EL (cell line): ENCODE measurements at places on chromosomes 16 and 17.

- no peak for DNase-seq
Measured at GRCh38 chr16:72837846-72838585, 209.9 kb downstream of the ZFHX3 start.

DNA sequence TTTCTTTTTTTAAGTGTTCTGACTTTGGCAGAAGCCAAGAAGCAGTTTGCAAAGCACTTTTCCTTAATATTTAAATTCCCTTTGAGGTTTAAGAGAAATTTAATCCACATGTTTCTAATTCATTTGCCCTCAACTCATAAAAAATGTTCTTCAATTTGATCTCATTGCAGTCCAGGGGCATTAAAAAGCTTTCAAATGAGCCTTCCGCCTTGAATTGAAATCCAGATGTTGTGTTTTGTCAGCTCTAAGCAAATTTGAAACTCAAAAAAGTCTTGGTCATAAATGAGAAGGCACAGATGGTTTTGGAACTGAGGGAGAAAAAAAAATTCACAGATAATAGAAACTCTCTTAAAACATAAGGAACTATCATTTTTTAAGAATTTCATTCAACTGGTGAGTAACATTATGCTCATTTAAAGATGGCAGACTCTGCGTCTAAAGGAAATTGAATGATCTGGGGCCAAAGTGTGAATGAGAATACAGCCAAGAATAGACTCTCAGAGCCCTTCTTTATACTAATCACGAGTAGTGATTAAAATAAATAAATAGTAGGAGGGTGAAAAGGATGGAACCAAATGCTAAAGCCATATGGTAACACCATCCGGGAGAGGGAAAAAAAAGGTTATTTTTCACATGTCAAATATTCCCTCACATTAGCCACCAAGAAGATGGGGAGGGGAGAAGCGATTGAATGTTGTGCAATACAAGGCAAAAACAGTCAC lies 1304.7 kb downstream of the CDH8 start:
- DNase-seq: no peak

DNA sequence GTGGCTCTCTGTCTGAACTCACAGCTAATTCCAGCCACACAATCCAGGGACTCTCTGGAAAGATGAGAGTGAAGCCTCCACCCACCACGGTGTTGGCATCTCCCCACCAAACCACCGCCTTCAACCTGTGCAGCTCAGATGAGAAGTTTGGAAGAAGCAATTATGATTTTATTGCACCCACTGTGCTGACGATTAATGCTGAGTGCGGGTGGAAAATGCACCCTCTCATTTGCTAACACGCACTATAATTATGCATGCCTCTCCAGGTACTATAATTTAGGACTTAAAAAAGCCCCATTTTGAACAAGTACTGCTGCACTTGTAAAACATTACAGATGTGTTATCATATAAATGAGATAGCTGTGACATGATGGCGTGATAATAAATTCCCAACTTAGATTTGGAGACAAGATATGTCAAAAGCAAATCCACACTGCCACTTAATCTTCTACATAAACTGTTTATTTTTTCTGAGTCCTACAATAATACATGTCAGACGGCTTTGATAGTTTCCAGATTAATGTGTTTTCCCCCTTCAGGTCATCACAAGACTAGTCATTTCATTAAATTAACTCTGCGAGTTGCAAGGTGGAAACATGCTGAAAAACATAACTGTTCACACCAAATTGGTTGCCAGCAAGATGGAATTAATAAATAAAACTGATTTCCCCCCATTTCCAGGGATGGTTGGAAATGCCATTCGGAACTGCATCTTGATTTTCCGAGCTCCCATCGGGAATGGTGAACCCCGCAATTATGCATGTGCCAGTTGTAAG lies 466.5 kb upstream of the MAF start:
- no peak for DNase-seq

- DNase-seq: no peak
Measured at GRCh38 chr17:29577385-29578211, 9.1 kb downstream of the TP53I13 start.

- no peak for DNase-seq
Measured at GRCh38 chr17:68103148-68103547, 67.6 kb downstream of the KPNA2 start.

DNA sequence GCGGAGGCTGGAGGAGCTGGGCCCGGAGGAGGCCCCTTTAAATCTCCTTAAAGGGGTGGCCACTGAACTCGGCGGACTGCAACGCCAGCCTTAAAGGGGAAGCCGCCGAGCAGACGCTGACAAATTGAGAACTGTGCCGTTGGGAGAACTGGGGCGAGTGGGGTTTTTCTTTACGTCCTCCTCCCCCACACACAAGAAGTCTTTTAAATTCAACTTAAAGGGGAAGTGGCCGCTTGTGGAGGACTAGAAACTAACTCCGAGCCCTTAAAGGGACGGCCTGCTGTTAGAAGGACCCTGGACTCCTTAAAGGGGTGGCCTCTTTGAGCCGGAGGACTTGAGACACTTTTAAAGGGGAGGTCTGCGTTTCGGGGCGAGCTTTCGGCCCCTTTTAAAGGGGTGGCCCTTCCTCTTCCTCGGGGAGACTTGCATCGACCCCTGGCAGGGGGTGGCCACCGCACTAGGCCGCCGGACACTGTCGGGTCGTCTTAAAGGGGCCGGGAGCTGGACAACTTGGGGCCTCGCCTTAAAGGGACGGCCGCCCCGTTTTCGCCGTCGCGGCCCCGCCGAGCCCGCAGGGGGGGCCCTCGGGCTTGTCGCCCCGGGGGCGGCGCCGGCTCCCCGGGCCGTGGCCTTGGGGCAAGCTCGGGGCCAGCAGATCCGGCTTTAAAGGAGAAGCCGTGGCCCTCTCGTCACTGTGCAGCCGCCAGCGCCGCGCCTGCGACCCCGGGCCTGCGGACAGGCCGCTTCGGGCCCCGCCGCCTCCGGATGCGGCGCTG lies 688 bp downstream of the FBRS start:
- peak; percentile 96 for DNase-seq

DNA sequence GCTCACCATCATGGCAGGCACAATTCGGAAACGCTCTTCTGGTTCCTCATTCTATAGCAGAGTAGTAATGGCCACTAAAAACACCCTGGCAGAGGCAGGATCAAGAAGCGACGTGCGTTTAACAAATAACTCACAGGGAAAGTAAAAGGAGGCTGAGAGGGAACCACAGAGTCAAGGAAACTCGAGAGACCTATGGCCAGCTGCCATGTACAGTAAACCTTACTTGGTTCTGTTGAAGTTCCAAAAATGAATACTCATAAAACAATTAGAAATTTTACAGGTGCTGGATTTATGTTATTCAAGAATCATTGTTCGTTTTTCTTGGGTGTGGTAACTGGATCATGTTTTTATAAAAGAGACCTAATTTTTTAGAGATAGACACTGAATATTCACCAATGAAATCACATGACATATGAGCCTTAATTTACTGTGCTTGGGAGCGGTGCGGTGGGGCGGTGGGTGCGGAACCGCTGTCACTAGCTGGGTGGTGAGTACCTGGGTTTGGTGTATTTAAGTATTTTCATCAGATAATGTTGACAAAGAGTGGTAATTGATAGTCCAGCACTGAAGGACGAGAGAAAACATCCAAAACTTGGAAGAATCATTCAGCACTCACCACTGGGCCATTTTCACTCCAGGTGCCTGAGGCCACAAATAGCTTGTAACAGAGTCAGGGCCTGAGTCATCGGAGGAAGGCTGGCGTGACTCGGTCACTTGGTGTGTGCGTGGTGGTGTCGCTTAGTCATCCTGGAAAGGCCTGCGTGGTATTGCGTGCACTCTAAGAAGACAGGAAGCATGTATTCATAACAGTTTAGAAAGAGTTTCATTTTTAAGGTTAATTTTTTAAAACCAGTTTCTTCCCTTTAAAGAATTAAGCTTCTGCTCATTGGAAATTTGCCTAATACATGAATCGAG lies 135.4 kb upstream of the CHMP6 start:
- peak; percentile 99 for DNase-seq

GRCh38 chr16:73053364-73054124 lies 5.6 kb upstream of the ZFHX3 start:
- peak; percentile 53 for DNase-seq

- DNase-seq: no peak
Measured at GRCh38 chr16:12148120-12148519, 171.6 kb downstream of the SNX29 start.

GRCh38 chr17:64534187-64534586 lies 27.4 kb downstream of the CEP95 start:
- peak; percentile 30 for DNase-seq

GRCh38 chr17:40323391-40324381 lies 14.7 kb downstream of the RARA start:
- peak; percentile 69 for DNase-seq

GRCh38 chr17:79482727-79483521 lies 127.9 kb downstream of the RBFOX3 start:
- DNase-seq: no peak

GRCh38 chr16:708959-709358 lies 3.4 kb upstream of the FBXL16 start:
- no peak for DNase-seq

- no peak for DNase-seq
Measured at GRCh38 chr17:27635275-27635823, 4.4 kb downstream of the LGALS9 start.

DNA sequence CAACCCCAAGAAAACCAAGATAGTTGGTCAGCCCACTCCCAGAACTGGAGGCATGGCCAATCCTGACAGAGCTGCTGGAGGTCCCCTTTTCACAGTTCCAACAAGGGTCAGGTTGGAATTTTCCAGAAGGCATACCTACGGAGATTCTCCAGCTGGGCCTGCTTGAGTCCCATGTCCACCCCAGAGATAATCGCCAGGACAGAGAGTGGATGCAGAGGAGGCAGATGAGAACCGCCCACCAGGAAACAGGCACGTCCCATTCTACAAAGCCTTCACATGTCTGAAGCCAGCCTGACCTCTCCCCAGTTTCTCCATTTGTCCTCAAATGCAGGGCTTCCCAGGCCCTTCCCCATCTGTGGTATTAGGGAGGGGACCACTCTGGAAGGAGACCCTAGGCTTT lies 47.4 kb upstream of the SMURF2 start:
- DNase-seq: no peak

DNA sequence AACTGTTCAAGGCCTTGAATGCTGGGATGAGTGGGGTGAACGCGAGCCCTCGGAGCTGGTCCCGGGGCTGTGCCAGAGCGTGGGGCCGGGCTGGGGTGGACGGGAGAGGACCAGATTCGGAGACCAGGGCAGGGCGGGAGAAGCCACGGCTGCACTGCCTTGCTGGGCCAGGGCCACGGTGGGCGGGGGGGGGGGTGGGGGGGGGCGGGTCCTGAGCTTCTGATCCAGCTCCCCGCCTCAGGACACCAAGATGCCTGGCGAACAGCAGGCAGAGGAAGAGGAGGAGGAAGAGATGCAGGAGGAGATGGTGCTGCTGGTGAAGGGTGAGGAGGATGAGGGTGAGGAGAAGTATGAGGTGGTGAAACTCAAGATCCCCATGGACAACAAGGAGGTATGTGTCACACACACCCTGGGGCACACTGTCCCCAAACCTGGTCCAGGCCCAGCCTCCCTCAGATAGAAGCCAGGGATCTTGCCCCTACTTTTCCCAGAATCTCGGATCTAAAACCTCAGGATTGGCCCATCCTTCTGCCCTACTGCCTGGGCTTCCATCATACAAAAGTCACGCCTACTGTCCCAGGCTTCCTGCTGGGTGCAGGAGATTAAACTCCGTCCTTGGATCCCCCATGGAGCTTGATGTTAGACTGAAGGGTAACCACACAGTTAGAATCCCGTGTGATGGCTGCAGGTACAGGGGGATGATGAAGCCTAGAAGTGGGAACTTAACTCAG lies 563 bp downstream of the ZNF771 start:
- DNase-seq: peak; percentile 36

- DNase-seq: no peak
Measured at GRCh38 chr17:11240841-11241610, at the start of gene SHISA6. TSS of gene SHISA6 (plus strand) at chr17:11241213.

DNA sequence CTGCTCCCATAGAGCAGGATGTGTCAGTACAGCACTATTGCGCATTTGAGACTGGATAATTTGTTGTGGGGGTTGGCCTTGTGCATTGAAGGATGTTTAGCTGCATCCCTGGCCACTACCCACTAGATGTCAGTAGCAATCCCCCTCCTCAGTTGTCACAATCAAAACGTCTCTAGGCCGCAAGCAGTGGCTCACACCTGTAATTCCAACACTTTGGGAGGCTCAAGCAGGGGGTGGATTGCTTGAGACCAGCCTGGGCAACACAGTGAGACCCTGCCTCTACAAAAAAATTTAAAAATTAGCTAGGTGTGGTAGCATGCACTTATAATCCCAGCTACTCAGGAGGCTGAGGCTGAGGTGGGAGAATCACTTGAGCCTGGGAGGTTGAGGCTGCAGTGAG lies 48.4 kb downstream of the CENPV start:
- DNase-seq: peak; percentile 25

- no peak for DNase-seq
Measured at GRCh38 chr17:66446419-66446818, 144.0 kb downstream of the PRKCA start.

DNA sequence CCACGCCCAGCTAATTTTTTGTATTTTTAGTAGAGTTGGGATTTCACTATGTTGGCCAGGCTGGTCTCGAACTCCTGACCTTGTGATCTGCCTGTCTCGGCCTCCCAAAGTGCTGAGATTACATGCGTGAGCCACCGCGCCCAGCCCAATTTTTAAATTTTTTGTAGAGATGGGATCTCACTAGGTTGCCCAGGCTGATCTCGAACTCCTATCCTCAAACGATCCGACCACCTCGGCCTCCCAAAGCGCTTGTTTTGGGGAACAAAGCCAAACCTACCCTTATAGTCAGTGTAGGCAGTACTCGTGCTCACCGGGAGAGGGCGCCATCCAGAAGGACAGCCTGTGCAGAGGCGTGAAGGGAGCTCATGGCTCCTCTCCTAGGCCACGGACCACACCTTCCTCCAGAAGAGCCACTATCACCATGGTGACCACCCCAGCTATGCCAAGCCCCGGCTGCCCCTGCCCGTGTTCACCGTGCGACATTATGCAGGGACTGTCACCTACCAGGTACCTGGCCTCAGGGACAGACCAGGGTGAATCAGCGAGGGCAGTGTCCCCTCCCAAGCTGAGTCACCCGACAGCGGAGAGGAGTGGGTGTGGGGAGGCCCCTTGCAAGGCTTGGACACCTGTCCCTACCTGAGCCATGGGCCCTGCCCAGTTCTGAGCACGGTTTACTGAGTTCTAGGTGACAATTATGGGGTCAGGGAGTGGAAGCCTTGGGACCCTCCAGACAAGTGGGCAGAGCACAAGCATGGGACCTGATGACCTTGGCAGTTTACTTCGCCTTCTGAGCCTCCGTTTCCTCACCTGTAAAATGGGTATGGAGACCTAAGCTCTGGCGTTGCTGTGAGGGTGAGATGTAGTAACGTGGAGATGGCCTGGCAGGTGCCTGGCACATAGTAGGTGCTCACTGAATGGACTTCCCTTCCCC lies 13.7 kb downstream of the MYO15B start:
- DNase-seq: peak; percentile 45

- DNase-seq: no peak
Measured at GRCh38 chr17:49190932-49191331, 19.4 kb downstream of the GNGT2 start.

GRCh38 chr17:21459536-21459935 lies 83.4 kb downstream of the KCNJ12 start:
- DNase-seq: no peak

- DNase-seq: no peak
Measured at GRCh38 chr17:76241204-76241538, 878 bp upstream of the RNF157 start.
